Heart right ventricle (tissue), 16 donors: ENCODE measurements at places on chromosomes 11 and 22. TPM values are rescaled to one million over a fixed set of nuclear protein-coding genes. Genes with fewer than 3 reads are reported as not detected.
A peak's percentile ranks its signal among the peaks of the same experiment; 100 is the strongest.

Gene HIRA
- 15.7 TPM for total RNA-seq

Gene CTSW
- total RNA-seq = 0.71 TPM

Gene USP35
- total RNA-seq = 5.2 TPM

Gene RSF1
- 31.1 TPM for total RNA-seq

Gene TENM4
- total RNA-seq = 1.3 TPM

Gene SCGB1C1
- total RNA-seq = not detected

Gene LRRC56
- total RNA-seq = 0.16 TPM

GRCh38 chr11:8086571-8086970, 5.6 kb downstream of the TUB start:
- no peak overlapping the region for H3K27ac ChIP-seq
- H3K27me3 ChIP-seq = peaks cover 2% of the 10 kb centered on the region
- H3K4me3 ChIP-seq = no peak overlapping the region
- DNase-seq = no peak
- no peaks in the 10 kb centered on the region for H3K36me3 ChIP-seq
- H3K4me1 ChIP-seq = peaks cover 2% of the 10 kb centered on the region

DNA sequence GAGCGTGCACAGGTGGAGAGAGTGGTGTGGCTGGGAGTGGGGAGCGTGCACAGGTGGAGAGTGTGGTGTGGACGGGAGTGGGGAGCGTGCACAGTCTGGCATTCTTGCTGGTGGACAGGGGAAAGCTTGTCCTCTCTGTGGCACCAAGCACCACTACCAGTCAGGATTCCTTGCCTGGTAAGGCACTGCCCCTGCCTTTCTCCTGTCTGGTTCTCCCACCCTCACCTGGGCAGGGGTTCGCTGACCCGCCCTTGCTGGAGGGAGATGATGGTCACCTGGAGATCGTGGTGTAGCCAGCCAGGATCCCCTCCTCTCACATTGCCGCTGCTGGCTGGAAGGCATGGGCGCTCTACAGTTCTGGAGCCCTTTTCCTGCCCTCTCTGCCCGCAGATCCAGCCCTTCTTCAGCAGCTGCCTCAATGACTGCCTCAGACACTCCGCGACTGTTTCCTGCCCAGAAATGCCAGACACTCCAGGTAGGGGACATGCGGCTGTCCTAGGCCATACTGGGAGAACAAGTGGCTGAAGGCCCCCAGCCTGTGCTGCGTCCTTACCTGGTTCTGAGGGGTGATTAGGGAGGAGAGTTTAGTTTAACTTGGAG, 16.7 kb downstream of the TMEM121B start:
- H3K36me3 ChIP-seq = no peaks in the 10 kb centered on the region
- H3K4me3 ChIP-seq = no peak overlapping the region
- no peaks in the 10 kb centered on the region for H3K4me1 ChIP-seq
- no peak for DNase-seq

- H3K27me3 ChIP-seq = no peaks in the 10 kb centered on the region
- no peaks in the 10 kb centered on the region for H3K36me3 ChIP-seq
- H3K4me1 ChIP-seq = no peaks in the 10 kb centered on the region
- no peak overlapping the region for H3K27ac ChIP-seq
- no peak overlapping the region for H3K4me3 ChIP-seq
- no peak for DNase-seq
Measured at GRCh38 chr11:122002047-122002446, 114.0 kb downstream of the BLID start.

DNA sequence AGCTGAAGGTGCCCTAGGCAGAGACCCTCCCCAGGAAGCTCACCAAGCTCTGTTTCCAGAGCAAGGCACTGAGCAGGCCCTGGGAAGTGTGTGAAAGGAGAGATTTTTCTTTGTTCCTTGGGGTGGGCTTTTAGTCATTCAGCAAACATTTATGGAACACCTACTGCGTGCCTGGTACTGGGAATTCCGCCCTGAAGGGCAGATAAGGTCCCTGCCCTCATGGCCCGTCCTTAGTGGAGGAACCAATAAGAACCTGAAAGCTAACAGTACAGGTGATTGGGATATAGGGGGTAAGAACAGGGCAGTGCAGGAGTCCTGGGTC, 3.9 kb downstream of the TMEM134 start:
- peak overlapping the region; percentile 65 for H3K4me3 ChIP-seq
- no peaks in the 10 kb centered on the region for H3K36me3 ChIP-seq
- H3K27ac ChIP-seq = peak overlapping the region; percentile 90
- peaks cover 42% of the 10 kb centered on the region for H3K4me1 ChIP-seq

DNA sequence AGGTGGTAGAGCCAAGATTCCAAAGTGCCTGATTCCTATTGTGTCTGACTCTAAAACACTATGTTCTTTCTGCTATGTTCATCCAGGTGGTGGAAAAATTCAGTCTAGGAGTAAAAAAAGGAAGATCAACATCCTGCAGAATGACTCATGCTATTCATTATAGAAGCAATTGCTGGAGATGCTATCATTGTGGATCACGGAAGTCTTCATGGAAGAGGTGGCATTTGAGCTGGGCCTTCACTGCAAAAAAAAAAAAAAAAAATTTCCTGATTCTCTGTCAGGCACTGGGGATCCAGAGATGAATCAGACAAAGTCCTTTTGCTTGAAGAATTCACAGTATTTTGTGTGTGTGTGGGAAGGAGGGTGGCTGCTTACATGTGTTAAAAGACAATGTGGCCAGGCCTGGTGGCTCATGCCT, 1.4 kb upstream of the UVRAG start:
- no peaks in the 10 kb centered on the region for H3K27me3 ChIP-seq
- no peaks in the 10 kb centered on the region for H3K36me3 ChIP-seq
- peak overlapping the region; percentile 95 for H3K27ac ChIP-seq
- H3K4me1 ChIP-seq = peaks cover 34% of the 10 kb centered on the region

- H3K27ac ChIP-seq = no peak overlapping the region
- H3K27me3 ChIP-seq = peaks cover 15% of the 10 kb centered on the region
- H3K4me1 ChIP-seq = no peaks in the 10 kb centered on the region
- H3K36me3 ChIP-seq = no peaks in the 10 kb centered on the region
- no peak for DNase-seq
Measured at GRCh38 chr11:126523441-126524205, 168.1 kb downstream of the ST3GAL4 start.

- DNase-seq = no peak
- no peaks in the 10 kb centered on the region for H3K4me1 ChIP-seq
- no peak overlapping the region for H3K27ac ChIP-seq
- H3K4me3 ChIP-seq = no peak overlapping the region
Measured at GRCh38 chr11:76056876-76057275, 149.4 kb downstream of the WNT11 start.

DNA sequence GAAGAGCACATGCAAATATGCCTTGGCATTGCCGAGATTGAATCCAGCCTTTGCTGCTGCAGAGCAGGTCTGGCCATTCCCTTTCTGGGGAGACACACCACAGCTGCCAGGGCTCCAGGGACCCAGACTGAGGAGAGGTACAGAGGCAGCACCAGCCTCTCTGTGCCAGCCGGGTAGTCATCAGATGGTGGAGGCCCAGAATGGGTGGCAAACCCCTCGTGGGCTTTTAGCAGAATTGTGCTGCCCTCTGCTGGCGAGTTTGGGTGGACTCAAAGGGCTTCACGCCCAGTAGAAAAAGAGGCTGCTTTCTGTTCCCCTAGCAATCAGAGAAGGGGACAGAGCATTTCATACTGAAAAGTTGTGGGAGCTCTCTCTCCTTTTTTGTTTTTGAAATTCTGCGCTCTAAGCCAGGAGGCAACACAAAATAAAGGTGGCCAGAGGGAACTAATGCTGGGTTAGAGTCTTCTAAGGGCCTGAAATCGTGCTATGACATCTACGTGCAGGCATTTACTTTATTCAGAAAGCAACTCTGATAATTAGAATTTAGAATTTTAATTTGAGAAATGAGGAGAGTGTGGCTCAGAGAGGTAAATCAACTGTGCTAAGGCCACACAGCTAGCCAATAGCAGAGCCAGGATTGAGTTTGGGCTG, 158.8 kb upstream of the NAV2 start:
- H3K4me1 ChIP-seq = no peaks in the 10 kb centered on the region
- DNase-seq = peak; percentile 78
- H3K4me3 ChIP-seq = no peak overlapping the region
- no peak overlapping the region for H3K27ac ChIP-seq

- H3K36me3 ChIP-seq = no peaks in the 10 kb centered on the region
- no peak overlapping the region for H3K27ac ChIP-seq
- peaks cover 15% of the 10 kb centered on the region for H3K4me1 ChIP-seq
Measured at GRCh38 chr22:23175817-23176644, 4.3 kb upstream of the BCR start.

GRCh38 chr22:26563022-26563421, 26.9 kb downstream of the TPST2 start:
- H3K27ac ChIP-seq = no peak overlapping the region
- H3K4me1 ChIP-seq = peaks cover 24% of the 10 kb centered on the region
- DNase-seq = no peak
- H3K36me3 ChIP-seq = peaks cover 10% of the 10 kb centered on the region
